T-helper 17 cell (primary cell): ENCODE measurements at places on chromosomes 1 and 21. TPM values are rescaled to one million over a fixed set of nuclear protein-coding genes. Genes with fewer than 3 reads are reported as not detected.

The GNG12 gene
- not detected for total RNA-seq

The PTCH2 gene
- 1.7 TPM for total RNA-seq

DNA sequence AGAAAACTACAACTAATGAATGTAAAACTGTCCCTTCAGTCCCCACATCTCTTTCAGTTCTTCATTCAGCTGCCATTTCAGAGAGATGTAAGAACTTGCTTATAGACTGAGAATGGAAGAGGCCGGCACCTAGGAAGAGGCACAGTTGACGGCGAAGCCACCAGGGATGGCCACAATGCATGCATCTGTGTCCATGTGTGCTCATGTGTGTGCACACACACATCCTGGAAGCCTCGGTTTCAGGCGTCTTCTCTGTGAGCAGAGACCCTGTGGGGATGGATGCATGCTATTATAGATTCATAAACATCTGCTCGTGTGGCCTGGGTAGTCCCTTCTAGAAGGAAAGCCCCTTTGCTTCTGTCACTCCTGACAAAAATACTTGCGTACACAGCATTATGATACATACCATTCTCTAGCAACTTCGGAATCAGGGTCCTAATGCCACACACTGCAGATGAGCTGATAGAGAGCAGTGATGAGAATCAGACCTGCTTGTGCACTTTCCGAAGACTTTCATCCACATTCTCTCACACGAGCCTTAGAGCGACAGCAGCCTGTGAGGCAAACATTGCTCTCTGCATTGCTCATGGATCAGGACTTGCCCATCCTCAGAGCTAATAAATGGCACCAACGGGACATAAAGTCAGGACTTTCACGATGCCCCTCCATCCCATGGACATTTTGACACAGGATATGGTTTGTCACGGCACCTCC, 12.4 kb upstream of the GPR61 start:
- DNase-seq = no peak

The GBP6 gene
- total RNA-seq = 0.23 TPM

- DNase-seq = no peak
Measured at GRCh38 chr1:118842452-118843201, 145.5 kb downstream of the TBX15 start.

The TINAGL1 gene
- total RNA-seq = not detected

The TPTE gene
- not detected for total RNA-seq

The PMF1 gene
- total RNA-seq = 73.2 TPM

DNA sequence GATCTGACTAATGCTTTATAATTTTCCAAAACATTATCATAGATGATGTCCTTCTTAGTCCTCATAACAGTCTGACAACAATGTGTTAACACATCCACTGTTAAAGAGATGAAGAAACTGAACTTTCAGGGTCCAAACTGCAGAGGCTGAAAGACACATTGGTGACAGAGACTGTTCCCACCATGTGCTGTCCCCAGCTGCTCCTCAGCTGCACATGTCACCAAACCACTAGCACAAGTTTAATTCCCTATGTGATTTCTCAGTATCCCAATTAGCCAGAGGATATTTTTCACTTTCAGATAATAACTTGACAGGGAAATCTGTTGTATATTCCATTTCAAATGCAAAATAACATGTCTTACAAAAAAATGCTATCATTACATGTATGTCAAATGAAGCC, 24.6 kb downstream of the LAMC2 start:
- DNase-seq = no peak

- no peak for DNase-seq
Measured at GRCh38 chr1:158371188-158371953, 17.7 kb downstream of the CD1E start.

The ETNK2 gene
- total RNA-seq = 8.9 TPM

The OR2T33 gene
- not detected for total RNA-seq
